Smooth muscle cell of the coronary artery (primary cell): ENCODE measurements at places on chromosomes 1 and 21. TPM values are rescaled to one million over a fixed set of nuclear protein-coding genes. Genes with fewer than 3 reads are reported as not detected.

Gene CD1D
- total RNA-seq = 0.12 and 0.23 TPM in 2 replicates

Gene OR6N1
- total RNA-seq = not detected in 2 replicates

Gene CACNA1S
- not detected in 2 replicates for total RNA-seq

Gene OR10X1
- total RNA-seq = not detected in 2 replicates

Gene CAPN9
- total RNA-seq = under 0.01 TPM in 1 of 2 replicates, not detected in the other

Gene CFAP57
- 0.12 and 0.15 TPM in 2 replicates for total RNA-seq

Gene AGO4
- 13.0 and 20.0 TPM in 2 replicates for total RNA-seq

Gene KRTAP26-1
- not detected in 2 replicates for total RNA-seq

Gene ZMYM4
- total RNA-seq = 19.0 and 28.0 TPM in 2 replicates

Gene SMIM1
- 0.70 and 1.4 TPM in 2 replicates for total RNA-seq

Gene SLC30A10
- total RNA-seq = 0.08 TPM in 1 of 2 replicates, not detected in the other
